Hematopoietic multipotent progenitor cell treated with erythropoietin and hydrocortisone succinate and interleukin-3 and kit ligand, for 15 days (in vitro differentiated cells): ENCODE measurements at places on chromosomes 6 and 20.

- no peak for DNase-seq
Observed at GRCh38 chr6:33202799-33203198, 1.7 kb upstream of the HSD17B8 start.

DNA sequence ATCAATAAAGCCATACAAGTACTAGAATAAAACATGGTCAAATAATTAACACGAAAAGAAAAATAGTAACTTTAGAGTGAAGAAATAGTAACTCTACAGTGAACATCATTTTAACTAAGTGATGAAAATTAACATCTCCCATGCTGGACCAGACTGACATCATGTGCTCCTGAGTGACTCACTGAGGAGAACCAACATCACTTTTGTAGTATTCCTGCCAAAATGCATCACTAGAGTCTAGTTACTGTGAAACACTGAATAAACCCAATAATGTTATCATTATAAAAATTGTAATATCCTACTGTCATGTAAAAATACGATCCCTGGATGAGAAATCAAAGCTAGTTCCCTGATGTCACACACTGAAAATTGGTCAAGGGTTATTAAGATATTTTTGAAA lies 361.3 kb downstream of the CD109 start:
- DNase-seq: no peak

GRCh38 chr6:62042429-62042828 lies 243.6 kb downstream of the KHDRBS2 start:
- no peak for DNase-seq

- DNase-seq: no peak
Observed at GRCh38 chr20:37558306-37558705, 30.6 kb upstream of the BLCAP start.

DNA sequence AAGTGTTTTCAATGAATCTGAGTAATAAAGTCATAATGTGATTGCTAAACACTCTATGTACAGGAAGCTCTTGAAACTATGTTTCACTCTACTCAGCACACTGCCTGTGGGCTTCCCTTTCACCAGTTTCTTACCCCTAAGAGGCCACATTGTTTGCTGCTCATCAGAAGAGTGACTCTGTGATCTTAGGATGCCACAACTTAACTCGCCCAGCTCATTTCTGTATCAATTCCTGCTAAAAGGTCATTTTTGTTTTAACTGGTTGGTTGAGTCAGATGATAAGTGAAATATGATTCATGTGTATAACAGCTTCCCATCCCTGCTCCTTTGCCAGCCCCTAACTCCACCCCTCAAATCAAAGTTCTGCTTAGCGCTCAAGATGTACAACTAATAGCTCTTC lies 9.8 kb upstream of the NDUFAF4 start:
- no peak for DNase-seq

DNA sequence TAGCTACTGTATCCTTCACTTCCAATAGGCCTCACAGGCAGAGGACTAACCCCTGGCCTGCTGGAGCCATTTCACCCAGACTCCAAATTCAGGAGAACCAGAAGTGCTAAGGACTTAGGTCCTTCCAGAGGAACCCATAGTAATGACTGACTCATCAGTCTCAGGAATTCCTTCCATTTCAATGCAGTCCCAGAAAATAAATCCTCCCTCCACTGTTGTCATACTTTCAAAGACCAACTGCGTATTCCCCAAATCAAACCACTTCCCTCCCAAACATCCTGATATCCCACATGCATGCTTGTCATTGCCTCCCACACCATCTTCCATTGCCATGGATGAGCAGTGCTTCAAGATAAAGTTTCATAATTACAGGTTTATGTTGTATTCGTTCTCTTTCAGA lies 31.8 kb upstream of the NT5E start:
- DNase-seq: no peak

- peak; percentile 91 for DNase-seq
Observed at GRCh38 chr6:31769684-31770371, 7.3 kb downstream of the VWA7 start.

DNA sequence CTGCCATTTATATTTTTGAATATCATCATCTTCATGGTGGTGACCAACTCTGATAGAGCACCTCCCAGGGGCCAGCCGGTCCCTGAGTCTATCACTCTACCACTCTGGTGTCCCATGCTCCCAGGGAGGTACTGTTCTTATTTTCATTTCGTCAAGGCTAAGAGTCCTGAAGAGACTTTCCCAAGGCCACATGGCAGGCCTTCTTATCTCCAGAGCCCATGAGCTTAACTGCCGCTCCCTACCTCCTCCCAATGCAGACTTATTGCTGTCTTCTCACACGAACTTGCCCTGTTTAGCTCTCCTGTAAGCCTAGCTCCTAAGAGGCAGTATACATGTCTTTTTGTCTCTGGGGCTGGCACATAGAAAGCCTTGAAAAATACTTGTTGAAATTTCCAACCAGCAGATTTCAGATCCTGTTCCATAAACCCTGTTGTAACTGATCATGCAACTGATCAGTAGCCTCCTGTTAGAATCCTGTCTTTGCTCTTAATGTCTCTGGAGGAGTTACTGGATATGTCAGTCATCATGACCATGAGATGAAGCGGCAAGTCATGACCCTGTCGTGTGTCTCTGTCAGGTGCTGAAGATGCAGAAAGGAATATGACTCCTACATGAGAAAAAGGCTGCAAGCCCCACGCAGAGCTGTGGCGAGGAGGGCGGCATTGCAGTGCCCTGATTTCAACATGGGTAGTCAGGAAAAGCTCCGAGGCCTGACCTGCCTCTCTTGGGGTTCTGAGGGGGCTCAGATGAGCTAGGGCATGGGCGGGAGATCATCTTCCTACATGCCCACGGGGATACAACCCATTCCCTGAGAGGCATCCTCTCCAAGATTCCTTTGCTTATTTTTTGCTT lies 60.0 kb downstream of the TTI1 start:
- peak; percentile 73 for DNase-seq

DNA sequence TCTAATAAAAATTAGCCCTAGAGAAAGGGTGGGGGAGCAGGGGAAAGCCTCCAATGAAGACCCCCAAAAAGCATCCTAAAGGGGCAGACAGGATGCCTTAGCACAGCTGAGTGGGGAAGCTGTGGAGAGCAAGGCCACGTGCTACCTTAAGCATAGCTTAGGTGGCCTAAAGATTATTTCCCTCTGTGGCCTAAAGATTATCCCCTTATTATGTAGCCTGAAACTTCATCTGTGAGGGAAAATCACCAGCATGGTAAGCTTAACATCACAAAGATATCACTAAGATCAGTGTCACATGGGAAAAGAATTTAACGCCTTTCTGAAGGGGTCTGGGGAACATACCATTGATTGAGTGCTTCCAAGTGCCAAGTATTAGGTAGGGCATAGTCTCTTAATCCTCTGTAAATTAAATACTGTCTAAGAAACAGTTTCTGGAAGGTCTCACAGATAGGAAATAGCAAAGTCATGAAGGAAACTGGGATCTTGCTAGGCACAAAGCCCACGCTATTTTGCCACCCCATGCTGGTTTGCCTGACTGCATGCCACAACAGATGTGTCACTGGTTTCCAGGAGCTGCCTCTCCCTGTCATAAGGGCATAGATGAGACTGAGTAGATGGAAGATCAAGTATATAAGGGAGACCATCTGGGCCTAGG lies 170.0 kb downstream of the HACE1 start:
- no peak for DNase-seq

DNA sequence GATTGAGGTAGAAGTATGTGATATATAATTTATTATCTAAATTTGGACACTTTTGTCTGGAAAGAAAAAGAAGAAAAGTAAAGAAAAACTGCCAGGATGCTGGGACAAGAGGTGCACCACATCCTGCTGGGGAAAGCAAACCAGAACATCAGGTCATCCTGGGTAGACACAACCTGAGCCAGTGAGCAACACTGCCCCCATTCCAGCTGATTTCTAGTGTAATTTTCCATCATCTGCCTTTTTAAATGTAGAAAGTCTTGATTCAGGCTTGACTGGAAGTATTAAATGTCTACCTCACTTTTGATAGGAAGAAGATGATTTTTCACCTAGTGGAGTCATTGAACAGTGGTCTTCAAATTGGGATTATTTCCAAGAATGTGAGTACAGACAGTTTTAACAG lies 1164.5 kb upstream of the CITED2 start:
- no peak for DNase-seq

GRCh38 chr20:53276143-53276542 lies 304.0 kb downstream of the TSHZ2 start:
- no peak for DNase-seq

DNA sequence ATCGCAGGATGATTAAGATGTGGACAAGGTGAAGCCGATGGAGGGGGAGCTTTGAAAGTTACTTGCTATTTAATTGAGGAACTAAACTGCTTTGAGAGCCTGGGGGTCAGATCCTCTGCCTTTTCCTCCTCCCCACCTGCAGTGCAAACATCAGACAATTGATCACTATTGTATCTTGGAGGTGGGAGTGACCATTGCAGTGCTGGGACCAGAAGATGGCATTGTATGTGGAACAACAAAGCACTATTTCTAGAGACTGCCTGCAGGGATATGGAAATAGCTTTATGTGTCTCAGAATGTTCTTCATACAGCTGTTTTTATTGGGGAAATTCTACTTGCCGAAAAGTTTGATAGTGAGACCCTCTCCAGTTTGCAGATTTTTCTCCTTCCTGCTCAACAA lies 4.2 kb downstream of the MOG start:
- DNase-seq: no peak

DNA sequence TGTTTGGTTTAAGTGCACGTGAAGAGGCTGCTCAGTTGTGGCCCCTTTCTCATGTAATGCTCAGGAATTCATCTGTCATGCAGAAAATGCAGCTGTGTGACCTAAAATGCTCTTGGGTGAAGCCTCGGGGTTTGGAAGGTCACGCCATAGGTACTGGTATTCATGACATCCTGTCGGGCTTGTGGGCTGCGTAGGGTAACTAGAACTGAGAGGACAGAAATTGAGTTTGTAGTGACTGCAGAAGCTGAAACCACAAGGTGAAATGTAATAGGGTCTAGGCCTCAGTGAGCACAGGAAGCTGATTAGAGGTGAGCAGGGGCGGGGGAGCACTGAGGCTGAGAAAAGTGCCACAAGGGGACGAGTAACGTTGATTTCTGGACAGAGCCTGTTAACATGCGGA lies 128.8 kb downstream of the SOBP start:
- DNase-seq: no peak

DNA sequence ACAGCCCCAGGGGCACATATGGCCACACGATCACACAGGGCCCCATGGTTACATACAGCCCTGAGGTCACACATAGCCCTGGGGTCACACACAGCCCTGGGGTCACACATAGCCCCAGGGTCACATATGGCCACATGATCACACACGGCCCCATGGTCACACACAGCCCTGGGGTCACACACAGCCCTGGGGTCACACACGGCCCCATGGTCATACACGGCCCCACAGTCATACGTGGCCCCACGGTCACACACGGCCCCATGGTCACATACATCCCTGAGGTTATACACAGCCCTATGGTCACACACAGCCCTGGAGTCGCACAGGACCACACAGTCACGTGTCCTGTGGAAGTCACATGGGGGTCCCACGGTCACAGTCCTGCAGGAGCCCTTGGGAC lies 120.1 kb downstream of the AGPAT4 start:
- no peak for DNase-seq

- DNase-seq: no peak
Observed at GRCh38 chr6:111171577-111172400, 84.5 kb downstream of the SLC16A10 start.

GRCh38 chr6:25753079-25753478 lies 1.5 kb upstream of the SLC17A4 start:
- DNase-seq: no peak

GRCh38 chr6:7268816-7269555 lies 44.0 kb downstream of the SSR1 start:
- DNase-seq: no peak
